CD4-positive, alpha-beta T cell treated with Interleukin-1 beta for 1 hour (primary cell): ENCODE measurements at places on chromosomes 12 and 14.

DNA sequence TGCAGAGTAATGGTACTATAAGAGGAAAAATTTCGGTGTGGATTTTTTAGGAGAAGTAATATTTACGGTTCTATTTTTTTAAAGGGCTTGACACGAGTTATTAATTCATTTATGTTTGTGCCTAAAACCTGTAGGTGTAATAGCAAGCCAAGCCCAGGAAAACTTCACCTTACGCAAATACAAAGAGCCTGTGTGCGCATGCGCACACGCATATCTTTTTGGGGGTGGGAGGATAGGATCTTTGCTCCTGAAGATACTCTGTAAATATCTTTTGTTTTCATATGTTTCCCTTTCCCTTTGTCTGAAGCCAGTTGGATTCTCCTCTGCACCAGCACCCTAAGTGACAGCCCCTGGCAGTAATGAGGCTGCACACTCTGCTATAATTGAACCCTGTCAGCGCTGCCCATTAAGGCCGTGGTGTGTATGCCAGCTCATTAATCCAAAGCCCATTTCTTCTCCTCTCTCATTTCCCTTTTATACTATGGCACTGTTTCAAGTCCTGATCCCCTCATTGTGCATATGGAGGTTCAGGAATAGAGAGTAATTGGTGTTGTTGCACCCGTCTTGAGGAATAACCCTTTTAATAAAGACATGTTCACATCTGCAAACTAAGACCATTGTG, 327.2 kb upstream of the E2F7 start:
- no peak for DNase-seq

DNA sequence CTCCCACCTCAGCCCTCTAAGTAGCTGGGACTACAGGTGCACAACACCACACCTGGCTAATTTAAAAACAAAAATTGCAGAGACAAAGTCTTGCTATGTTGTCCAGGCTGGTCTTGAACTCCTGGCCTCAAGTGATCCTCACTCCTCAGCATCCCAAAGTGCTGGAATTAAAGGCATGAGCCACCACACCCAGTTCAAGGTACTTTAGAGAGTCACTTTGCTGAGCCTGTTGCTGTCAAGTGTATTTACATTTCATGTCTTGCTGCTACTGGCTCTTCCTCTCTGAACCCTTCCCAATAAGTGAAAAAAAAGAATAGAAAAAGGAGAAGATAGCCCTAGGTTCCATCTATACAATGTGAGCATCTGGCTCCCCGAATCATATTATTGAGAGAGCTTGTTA, 38.4 kb downstream of the SLCO1A2 start:
- no peak for DNase-seq

- no peak for DNase-seq
Measured at GRCh38 chr14:76430475-76430980, 54.6 kb downstream of the ESRRB start.

DNA sequence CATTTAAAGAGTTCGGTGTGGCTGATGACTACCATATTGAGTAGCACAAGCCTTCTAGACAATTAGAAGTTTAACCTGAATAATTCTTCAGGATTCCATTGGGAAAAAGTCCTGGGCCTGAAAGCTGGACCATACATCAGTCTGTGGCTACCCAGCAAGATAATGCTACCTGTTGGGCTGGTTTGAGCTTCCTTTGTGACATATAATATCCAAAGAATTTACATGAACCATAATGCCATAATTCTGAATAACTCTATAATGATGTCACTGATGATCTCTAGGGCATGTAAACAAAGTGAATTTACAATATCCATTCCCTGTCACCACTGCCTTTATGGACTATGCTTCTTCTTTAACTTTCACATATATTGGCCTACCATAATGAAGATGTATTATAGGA, 3.8 kb upstream of the YBX3 start:
- no peak for DNase-seq

DNA sequence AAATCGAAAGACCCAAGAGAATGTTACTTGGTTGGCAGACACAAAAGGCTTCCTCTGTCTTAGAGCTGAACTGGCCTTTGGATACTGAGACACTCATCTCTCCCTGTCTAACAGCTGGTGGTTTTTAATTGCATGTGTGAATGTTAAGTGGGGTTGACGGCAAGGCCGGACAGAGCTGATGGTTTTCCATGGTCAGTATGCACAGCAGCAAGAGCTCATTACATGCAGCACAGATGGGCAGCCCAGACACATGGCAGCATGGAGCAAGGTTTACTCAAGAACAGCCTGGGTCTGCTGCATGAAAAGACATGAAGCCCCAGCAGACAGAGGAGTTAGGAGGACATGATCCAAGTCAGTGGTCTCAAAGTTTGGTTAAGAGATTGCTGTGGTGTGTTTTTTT, 27.8 kb upstream of the CACNA2D4 start:
- DNase-seq = no peak

DNA sequence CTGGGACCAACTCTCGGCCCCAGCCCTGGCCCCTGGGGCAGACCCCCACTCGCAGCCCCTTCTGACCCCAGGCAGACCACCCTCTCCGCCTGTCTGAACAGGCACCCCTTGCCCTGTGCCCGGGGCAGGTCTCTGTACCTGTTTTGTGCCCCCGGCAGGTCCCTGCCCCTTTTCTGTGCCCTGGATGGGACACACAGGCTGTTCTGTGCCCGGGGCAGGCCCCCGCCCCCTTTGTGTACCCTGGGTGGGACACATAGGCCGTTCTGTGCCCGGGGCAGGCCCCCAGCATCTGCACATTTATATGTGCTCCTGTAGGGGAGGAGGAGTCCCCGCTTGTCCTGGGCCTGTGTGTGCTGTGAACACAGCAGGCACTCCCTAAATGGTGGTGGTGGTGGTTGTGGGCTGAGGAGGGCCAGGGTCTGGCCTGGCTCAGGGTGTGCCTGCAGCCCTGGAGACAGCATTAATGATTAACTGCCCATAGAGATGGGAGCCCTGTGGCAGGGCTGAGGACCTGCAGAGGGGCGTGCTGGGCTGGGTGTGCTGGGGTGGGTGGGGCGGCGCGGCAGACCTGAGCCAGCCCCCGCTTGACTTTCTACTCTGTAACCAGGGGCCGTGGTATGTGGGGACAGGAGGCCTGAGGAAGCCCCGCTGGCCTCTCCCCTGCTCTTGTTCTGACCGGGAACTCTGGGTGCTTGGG, 3.7 kb downstream of the FBRSL1 start:
- DNase-seq = no peak

GRCh38 chr12:28498850-28499249, 308.6 kb downstream of the CCDC91 start:
- DNase-seq = no peak

DNA sequence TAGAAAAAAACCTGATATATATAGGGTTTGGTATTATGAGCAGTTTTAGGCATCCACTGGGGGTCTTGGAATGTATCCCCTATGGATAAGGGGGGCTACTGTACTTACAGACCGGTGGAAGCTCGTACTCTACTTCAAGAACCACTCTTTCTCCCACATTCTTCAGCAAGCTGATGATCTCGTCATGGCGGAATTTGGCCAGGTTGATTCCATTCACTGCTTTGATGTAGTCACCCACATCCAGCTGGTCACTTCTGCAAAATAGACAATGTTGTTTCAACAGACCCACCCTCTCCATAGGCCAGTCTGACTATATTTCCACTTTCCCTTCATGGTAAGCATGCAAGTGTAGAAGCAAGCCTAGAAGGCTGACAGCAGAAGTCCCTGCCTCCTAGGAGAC, 139.9 kb downstream of the GRIP1 start:
- no peak for DNase-seq

DNA sequence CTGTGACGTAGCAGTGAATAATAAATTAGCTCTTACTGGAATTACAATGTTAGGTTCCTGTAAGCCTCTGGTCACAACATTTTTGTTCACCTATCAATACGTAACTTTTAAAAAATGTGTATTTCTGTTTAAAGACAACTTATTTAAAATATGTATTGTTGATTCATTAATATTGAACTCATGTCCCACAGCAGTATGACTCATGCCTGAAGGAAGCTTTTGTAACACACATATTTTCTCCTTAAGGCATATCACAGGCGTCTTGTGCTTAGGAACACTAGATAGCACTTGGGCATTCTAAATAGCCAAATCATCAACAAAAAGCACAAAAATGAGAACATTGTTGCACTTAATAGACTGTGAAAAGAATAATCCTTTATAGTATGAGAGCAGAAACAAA, 92.5 kb downstream of the GPHN start:
- no peak for DNase-seq

DNA sequence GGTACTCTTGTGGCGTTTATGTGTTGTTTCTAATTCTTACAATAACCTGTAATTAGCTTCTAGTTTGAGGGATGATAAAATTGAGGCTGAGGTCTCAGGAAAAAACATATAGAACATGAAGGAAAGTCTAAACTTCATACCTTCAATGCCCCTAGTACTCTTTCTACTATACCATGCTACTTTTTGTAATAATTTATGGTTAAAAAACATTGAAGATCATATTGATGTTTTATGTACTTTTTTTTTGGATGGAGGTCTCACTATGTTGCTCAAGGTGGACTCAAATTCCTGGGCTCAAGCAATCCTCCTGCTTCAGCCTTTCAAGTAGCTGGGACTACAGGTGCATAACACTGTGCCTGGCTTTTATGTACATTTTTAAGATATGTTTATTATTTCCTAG, 13.8 kb downstream of the G2E3 start:
- no peak for DNase-seq

GRCh38 chr12:30913323-30913722, 13.2 kb upstream of the TSPAN11 start:
- no peak for DNase-seq

GRCh38 chr14:68612049-68612448, 180.8 kb downstream of the ZFP36L1 start:
- no peak for DNase-seq

DNA sequence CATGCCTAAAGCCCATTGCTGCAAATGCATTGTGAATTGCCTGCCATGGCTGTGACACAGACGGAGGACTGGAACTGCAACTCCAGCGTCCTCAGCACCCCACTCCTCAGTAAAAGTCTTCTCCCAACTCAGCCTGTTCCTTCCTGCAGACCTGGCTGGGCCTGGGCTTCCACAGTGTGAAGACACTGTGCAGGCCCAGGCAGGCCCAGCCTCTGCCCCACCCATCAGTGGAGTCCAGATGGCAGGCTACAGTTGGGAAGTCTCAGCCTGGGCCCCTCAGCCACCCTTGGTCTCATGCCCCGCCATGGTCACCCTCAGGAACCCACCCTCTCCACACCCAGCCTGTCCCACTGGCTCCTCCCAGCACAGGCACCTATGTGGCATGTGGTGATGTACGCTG, 22.0 kb downstream of the VSX2 start:
- DNase-seq = no peak

- no peak for DNase-seq
Measured at GRCh38 chr12:24913130-24913529, 35.8 kb downstream of the BCAT1 start.

DNA sequence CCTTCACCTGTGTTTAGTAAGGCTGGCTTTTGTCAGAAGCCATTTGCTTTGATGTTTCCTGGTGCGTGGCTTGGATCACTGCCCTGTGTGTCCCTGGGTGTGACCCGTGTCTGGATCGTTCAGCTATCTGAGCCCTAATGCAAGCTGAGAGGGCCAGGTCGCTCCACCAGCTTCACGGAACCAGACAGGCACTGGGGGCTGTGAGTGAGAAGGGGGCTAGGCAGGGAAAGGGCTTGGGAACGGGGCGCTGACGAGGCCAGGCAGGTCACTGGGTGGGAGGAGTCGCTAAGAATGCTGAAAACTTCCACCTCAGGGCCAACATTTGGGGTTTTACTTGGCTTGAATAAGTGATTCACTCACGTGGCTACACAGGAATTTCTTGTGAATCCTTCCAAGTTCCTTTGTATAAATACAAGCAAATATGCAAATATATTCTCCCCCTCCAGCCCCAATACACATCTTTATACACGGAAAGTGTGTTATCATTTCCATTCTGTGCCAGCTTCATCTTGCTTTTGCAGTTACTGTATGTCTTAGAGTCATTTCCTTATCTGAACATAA, 24.2 kb upstream of the MMP17 start:
- DNase-seq = no peak

DNA sequence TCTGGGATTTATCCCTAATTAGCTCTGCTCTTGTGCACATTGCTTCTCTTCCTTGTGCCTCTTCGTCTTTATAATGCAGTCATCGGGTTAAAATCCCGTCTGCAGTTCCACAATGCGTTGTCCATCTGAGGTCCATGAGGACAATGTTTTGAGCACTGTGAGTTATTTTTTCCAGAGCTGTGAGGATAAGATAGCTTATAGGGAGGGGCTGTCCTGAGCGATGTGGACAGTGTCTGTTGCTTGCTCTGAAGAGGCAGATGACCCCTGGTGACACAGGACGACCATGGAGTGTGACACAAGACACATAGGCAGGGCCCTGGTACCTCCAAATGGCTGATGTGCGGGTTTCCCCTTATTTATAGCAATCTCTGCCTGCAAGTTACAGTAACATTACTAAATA, 132.5 kb downstream of the SMOC1 start:
- no peak for DNase-seq

DNA sequence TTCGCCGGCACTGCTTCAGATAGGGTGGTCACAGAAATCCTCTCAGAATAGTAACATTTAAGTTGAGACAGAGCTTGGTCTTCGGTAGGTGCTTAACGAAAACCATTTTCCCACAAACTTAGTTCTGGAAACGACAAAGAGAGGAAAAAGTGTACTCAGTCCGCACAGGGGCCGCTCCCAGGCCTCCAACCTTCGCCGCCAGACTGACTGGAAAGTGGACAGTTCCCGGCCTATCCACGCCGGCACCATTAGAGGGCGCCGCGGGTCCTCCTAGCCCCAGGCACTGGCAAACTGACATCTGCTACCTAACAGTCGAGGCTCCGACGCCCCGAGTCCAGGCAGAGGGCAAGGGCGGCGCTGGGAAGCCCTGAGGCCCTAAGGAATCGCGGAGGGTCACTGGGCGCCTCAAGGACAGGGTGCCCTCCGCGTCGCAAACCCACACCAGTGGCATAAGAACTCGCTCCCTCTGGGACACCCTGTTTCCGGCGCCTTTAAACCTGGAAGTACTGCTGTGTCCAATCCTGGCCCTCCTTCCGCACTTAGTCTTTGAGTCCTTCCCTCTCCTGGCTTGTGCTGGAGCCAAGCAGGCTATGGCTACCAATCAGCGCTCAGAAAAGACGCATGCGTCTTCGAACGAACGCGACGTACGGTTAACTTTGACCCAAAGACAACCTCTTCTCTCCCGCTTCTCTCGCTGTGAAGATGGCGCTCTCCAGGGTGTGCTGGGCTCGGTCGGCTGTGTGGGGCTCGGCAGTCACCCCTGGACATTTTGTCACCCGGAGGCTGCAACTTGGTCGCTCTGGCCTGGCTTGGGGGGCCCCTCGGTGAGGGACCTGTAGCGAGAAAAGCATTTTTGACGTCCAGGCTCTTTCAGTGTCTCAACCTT, at the start of gene LETMD1:
Gene LETMD1, plus strand, starts transcription at position 673 of the 886 bp plus-strand sequence. Its CDS starts 30 bp downstream, at position 703.
- peak; percentile 95 for DNase-seq
